ENCODE measurements at places on chromosomes 3 and 15. TPM values are rescaled to one million over a fixed set of nuclear protein-coding genes. Genes with fewer than 3 reads are reported as not detected.
A peak's percentile ranks its signal among the peaks of the same experiment; 100 is the strongest.

DNA sequence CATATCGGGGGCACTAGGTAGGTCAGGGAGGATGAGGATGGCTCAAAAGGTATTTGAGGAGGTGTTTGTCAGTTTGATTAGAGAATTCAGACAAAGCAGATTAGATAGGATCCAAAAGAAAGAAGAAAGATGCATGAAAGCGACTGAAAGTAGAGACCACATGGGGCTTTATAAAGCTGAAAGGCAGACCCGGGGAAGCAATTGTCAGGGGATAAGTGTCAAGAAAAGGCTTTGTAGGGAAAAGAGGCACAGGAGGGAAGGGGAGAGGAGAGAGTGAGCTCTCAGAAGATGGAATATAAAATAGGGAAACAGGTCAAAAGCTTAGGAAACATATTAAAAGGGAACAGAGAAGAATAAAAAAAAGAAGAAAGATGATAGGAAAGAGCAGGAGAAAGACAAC, 308.2 kb upstream of the RORA start:
- no peak for DNase-seq
- peaks cover 37% of the 10 kb centered on the region for H3K27me3 ChIP-seq
- no peak overlapping the region for H3K27ac ChIP-seq
- no peak overlapping the region for H3K4me3 ChIP-seq
- no peaks in the 10 kb centered on the region for H3K4me1 ChIP-seq

DNA sequence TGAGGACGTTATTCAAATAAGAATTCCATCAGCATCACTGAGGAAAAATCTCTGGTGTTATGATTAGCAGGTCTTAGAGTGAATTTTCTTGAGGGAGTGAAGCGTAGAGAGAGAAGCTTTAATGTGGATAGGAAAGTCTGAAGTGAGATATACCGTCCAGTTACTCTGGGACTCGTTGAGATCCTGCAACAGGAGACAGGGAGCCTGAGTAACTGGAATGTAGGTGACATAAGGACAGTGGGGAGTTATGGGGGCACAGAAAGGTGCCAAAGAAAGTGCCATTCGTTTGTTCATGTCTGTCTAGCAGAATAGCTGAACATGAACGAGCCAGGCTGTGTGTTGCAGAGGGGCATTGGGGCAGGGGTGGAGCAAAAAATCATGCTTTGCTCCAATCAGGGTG, 9.4 kb upstream of the BUB1B start:
- DNase-seq, result no peak
- no peak overlapping the region for H3K27ac ChIP-seq
- no peaks in the 10 kb centered on the region for H3K36me3 ChIP-seq

The GLDN gene
- total RNA-seq, result not detected

DNA sequence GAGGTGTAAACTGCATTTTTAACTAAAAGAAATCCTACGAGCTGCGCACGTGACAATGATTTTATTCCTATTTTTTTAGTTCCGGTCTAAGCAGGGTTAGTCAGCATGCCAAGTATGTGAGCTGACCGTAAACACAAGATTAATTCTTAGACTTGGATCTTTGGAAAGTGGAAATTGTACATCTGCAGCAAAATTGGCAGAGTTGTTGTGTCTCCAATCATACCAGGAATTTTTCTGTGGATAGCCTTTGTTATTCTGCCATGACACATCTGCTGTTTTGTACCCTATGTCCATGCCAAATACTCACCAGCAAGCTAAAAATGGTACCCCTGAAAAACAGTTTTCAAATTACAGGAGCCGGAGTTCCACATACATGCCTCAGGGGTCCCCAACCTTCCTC, 562.5 kb downstream of the UNC13C start:
- H3K27ac ChIP-seq, result no peak overlapping the region
- no peak for DNase-seq
- H3K36me3 ChIP-seq, result peaks cover 6% of the 10 kb centered on the region
- H3K4me1 ChIP-seq, result no peaks in the 10 kb centered on the region

The SCG5 gene
- total RNA-seq, result 4.0 TPM

GRCh38 chr3:41328926-41329325, 129.6 kb downstream of the CTNNB1 start:
- H3K27me3 ChIP-seq, result no peaks in the 10 kb centered on the region
- no peak for DNase-seq
- H3K4me1 ChIP-seq, result peaks cover 6% of the 10 kb centered on the region

GRCh38 chr15:89349206-89349558, 14.6 kb upstream of the POLG start:
- H3K4me1 ChIP-seq, result peaks cover 11% of the 10 kb centered on the region
- no peaks in the 10 kb centered on the region for H3K36me3 ChIP-seq
- H3K27me3 ChIP-seq, result peaks cover 17% of the 10 kb centered on the region
- H3K27ac ChIP-seq, result no peak overlapping the region
- H3K4me3 ChIP-seq, result peak overlapping the region; percentile 48
- DNase-seq, result peak; percentile 23

GRCh38 chr15:49904296-49904695, 214.7 kb downstream of the ATP8B4 start:
- H3K36me3 ChIP-seq, result no peaks in the 10 kb centered on the region
- H3K27ac ChIP-seq, result no peak overlapping the region
- H3K27me3 ChIP-seq, result no peaks in the 10 kb centered on the region
- no peak for DNase-seq
- peaks cover 10% of the 10 kb centered on the region for H3K4me1 ChIP-seq

The MCF2L2 gene
- 2.6 TPM for total RNA-seq

DNA sequence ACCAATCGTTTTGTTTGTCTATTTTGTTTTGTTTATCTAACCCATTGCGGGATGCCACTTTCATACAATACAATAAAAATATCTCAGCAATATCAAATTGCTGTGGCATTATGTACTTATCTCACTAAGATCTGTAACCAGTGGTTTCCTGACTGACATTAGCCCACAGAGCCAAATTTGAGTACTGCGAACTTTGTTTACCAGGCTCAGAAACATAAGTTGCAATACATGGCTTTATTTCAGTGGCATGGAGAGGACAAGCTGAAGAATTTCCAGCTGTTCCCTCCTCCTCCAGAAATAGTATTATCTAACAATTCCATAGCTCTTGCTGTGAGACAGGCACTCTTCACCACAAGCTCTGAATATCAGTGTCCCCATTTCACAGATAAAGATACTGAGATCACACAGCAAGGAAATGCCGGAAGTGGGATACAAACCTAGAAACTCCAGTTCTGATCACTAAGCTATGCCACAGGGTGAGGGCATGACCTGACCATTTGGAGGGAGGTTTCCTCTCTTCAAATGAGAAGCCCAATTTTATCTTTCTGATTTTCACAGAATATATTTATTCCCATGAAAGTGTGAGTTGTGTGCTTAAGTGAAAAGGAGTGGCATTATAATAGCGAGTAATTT, 469.9 kb upstream of the CBLB start:
- H3K36me3 ChIP-seq, result no peaks in the 10 kb centered on the region
- H3K27me3 ChIP-seq, result no peaks in the 10 kb centered on the region
- H3K27ac ChIP-seq, result no peak overlapping the region
- no peak overlapping the region for H3K4me3 ChIP-seq
- DNase-seq, result no peak
- peaks cover 23% of the 10 kb centered on the region for H3K4me1 ChIP-seq

The NIT2 gene
- total RNA-seq, result 37.0 TPM

DNA sequence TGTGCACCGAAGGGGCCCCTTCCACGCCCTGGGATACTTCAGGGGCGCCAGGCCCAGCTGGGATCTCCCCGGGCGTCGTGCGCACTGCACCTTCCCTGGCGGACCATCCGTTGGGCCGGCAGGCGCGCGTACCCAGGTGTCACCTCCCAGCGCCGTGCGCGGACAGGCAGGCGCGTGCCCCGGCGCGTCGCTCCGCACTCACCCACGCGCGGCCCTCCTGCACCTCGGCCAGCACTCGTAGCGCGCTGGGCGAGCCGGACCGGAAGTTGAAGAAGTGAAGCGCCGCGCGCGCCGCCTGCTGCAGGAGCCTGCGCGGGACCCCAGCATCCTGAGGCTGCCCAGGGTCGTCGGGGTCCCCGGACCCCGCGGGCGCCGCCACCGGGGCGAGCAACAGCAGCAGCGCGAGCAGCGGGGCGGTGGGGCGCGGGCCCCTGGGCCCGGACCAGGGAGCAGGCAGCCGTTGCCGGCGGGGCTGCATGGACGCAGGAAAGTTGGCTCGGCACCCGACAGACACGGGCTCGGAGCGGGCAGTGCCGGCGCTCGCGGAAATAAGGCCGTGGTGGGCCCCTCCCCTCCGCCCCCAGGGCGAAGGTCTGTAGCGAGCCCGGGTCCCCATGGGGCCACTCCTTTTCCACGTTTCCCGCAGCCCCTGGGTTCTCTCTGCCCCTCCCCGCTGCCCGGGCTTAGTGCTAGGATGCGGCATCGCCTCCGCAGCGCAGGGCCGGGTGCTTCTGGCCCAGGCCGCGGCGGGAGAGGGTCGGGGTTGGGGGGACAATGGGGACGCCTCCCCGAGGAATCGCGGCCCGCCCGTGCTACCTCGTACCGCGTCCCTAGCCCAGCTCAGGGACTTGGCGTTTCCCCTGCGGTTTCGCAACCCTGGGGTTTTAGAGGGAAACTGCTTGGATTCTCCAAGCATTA, at the start of gene RARRES1:
TSS of gene RARRES1 (minus strand) at position 520 of the 918 bp plus-strand sequence. CDS start at position 478, 42 bp downstream.
- H3K27ac ChIP-seq, result no peak within 1 kb of the TSS
- H3K27me3 ChIP-seq, result no peaks in the 10 kb centered on the region
- peak within 1 kb of the TSS; percentile 64 for H3K4me3 ChIP-seq

The IGSF10 gene
- total RNA-seq, result not detected

- H3K27ac ChIP-seq, result no peak overlapping the region
- peak; percentile 44 for DNase-seq
- H3K36me3 ChIP-seq, result no peaks in the 10 kb centered on the region
- no peak overlapping the region for H3K4me3 ChIP-seq
Measured at GRCh38 chr15:50234764-50235163, 30.8 kb downstream of the HDC start.

The PLA2G4E gene
- 0.12 TPM for total RNA-seq

- DNase-seq, result no peak
- peaks cover 39% of the 10 kb centered on the region for H3K4me1 ChIP-seq
- H3K27me3 ChIP-seq, result no peaks in the 10 kb centered on the region
- no peak overlapping the region for H3K27ac ChIP-seq
- H3K36me3 ChIP-seq, result peaks cover 27% of the 10 kb centered on the region
- H3K4me3 ChIP-seq, result peak overlapping the region; percentile 61
Measured at GRCh38 chr3:193836918-193837317, 243.9 kb downstream of the OPA1 start.

GRCh38 chr3:50133283-50133615, 21.9 kb upstream of the SEMA3F start:
- H3K4me3 ChIP-seq, result no peak overlapping the region
- H3K36me3 ChIP-seq, result no peaks in the 10 kb centered on the region
- no peaks in the 10 kb centered on the region for H3K4me1 ChIP-seq
- no peaks in the 10 kb centered on the region for H3K27me3 ChIP-seq
- no peak overlapping the region for H3K27ac ChIP-seq

The SLC22A14 gene
- 0.64 TPM for total RNA-seq

GRCh38 chr3:3627114-3627513, 172.1 kb upstream of the LRRN1 start:
- DNase-seq, result no peak
- no peak overlapping the region for H3K4me3 ChIP-seq
- no peaks in the 10 kb centered on the region for H3K36me3 ChIP-seq
- H3K27me3 ChIP-seq, result no peaks in the 10 kb centered on the region

- DNase-seq, result peak; percentile 88
- H3K4me1 ChIP-seq, result peaks cover 46% of the 10 kb centered on the region
- H3K27ac ChIP-seq, result peak overlapping the region; percentile 71
- H3K27me3 ChIP-seq, result no peaks in the 10 kb centered on the region
Measured at GRCh38 chr3:4983739-4984510, 4.7 kb downstream of the BHLHE40 start.

GRCh38 chr3:50287262-50287661, 5.0 kb downstream of the IFRD2 start:
- no peaks in the 10 kb centered on the region for H3K27me3 ChIP-seq
- peaks cover 53% of the 10 kb centered on the region for H3K36me3 ChIP-seq
- no peak overlapping the region for H3K27ac ChIP-seq
- no peak for DNase-seq

DNA sequence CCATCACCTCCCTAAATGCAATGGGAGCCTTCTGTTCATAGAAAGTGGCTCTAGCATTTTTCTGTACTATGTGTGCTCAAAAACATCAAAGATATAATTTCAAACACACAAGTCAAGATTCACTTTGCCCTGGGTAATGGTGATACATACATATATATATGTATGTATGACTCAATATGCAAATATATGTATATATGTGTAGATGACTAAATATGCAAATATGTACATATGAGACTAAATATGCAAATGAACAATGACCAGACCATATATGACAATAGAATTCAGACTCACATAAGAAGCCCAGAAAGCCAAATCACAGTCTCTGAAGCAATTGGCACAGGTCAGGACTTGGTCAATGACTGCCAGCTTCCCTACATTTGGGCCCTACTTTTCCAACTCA, 36.9 kb upstream of the SNRK start:
- no peaks in the 10 kb centered on the region for H3K36me3 ChIP-seq
- H3K4me3 ChIP-seq, result no peak overlapping the region
- no peak overlapping the region for H3K27ac ChIP-seq
- no peak for DNase-seq
- no peaks in the 10 kb centered on the region for H3K27me3 ChIP-seq

The EEFSEC gene
- 14.6 TPM for total RNA-seq

DNA sequence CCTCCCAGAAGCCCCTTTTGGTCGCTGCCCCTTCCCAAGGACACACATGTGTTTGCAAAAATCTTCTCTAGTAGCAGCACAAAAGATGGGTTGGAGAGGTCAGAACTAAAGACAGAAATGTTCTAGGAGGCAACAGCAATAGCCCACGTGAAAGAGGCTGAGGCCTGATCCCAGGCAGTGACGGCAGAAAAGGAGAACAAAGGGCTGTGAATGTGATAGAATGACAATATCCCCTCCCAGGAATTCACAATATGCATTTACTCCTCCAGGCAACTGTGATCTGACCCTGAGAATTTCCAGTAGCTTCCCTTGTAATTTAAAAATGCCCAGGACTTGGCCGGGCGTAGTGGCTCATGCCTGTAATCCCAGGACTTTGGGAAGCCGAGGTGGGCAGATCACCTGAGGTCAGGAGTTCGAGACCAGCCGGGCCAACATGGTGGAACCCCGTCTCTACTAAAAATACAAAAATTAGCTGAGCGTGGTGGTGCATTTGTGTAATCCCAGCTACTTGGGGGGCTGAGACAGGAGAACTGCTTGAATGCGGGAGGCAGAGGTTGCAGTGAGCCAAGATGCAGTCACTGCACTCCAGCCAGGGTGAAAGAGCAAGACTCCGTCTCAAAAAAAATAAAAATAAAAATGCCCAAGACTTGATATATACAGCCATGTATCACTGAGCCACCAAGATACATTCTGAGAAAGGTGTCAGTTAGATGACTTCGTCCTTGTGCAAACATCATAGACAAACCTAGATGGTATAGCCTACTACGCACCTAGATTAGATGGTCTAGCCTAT, 43.6 kb upstream of the PIAS1 start:
- no peaks in the 10 kb centered on the region for H3K27me3 ChIP-seq
- no peak overlapping the region for H3K4me3 ChIP-seq
- no peak for DNase-seq

Measured in MCF 10A (cell line).